Mesenteric fat pad (tissue), 1 donor: ENCODE measurements at places on chromosomes 6 and 20. TPM values are rescaled to one million over a fixed set of nuclear protein-coding genes. Genes with fewer than 3 reads are reported as not detected.

GRCh38 chr20:53202777-53203176 is 230.6 kb downstream of the TSHZ2 start:
- no peak for DNase-seq

DNA sequence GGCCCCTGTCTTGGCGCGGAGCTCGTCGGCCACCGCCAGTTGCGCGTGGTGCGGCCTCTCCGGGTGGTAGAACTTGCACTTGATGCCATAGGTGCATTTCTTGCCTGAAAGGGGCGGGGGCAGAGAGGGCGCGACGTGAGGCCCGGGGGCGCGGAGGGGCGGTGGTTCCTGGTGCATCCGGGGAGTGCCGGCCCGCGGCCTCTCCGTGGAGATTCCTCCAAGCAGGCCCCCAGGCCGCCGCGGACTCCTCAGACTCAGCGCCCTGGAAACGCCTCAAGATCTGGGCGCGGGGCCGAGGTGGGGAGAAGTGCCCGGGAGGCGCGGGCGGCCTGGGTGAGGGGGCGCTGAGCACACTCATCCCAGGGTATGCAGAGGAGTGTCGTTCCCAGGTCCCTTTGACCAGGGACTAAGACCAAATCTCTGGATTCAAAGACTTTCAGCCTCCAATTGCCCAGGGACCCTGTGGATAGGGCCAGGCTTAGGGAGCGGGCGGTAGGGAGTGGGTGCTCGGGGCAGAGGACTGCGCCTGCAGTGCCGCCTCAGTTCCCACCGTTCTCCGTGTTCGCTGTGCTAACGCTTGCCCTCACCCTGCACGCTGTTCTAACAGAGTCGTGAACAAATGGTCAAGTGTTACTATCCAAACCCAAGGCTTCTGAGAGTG is 33.3 kb downstream of the ZC3H12D start:
- no peak for DNase-seq

DNA sequence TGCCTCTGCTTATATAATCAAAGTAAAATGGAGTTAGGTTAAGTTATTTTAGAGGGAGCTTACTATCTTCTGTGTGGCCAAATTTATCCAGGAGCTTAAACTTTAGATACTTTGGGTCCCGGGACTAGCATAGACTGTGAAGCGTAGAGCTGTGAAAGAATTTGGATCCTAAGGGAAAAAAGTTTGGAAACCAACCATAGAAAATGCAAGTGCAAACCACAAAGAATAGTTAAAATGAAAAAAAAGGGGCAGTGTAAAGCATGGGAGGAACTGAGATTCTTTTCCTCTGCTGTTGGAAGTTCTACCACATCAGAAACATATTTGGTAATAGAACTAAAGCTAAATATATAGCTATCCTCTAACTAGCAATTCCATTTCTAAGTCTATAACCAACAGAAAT is 232.2 kb upstream of the FLRT3 start:
- DNase-seq, result no peak

VGLL2 gene
- total RNA-seq, result not detected

WFDC12 gene
- not detected for total RNA-seq
